ENCODE measurements at places on chromosomes 3 and 15. TPM values are rescaled to one million over a fixed set of nuclear protein-coding genes. Genes with fewer than 3 reads are reported as not detected.

GRCh38 chr3:37491776-37492175 lies 317.4 kb upstream of the LRRFIP2 start:
- no peak for DNase-seq

GRCh38 chr3:69130689-69131088 lies 8.3 kb upstream of the LMOD3 start:
- no peak for DNase-seq

- no peak for DNase-seq
Observed at GRCh38 chr3:112143251-112143650, 10.2 kb upstream of the GCSAM start.

DNA sequence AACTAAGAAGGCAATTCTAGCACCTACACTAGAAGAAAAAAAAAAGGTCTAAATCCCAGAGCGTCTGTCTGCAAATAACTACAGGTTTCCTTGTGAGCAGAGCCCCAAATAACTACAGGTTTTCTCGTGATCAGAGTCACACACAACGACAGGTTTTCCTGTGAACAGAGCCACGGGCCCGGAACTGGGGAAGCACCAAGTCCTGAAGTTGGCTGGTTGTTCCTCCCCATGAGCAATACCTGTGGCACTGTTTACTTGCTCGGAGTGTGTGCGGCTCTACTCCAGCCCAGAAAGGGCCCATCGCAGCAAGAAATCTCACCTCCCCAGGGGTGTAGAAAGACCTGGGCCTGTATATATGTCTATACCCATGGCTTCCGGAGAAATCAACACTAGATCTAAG lies 644 bp upstream of the MASP1 start:
- DNase-seq: no peak

The GOLGA6L26 gene
- not detected for polyA plus RNA-seq

The MYL3 gene
- polyA plus RNA-seq: not detected

Data from CD4-positive, alpha-beta memory T cell (primary cell).